Endodermal cell (in vitro differentiated cells): ENCODE measurements at places on chromosomes 6 and 20. TPM values are rescaled to one million over a fixed set of nuclear protein-coding genes. Genes with fewer than 3 reads are reported as not detected.

DNA sequence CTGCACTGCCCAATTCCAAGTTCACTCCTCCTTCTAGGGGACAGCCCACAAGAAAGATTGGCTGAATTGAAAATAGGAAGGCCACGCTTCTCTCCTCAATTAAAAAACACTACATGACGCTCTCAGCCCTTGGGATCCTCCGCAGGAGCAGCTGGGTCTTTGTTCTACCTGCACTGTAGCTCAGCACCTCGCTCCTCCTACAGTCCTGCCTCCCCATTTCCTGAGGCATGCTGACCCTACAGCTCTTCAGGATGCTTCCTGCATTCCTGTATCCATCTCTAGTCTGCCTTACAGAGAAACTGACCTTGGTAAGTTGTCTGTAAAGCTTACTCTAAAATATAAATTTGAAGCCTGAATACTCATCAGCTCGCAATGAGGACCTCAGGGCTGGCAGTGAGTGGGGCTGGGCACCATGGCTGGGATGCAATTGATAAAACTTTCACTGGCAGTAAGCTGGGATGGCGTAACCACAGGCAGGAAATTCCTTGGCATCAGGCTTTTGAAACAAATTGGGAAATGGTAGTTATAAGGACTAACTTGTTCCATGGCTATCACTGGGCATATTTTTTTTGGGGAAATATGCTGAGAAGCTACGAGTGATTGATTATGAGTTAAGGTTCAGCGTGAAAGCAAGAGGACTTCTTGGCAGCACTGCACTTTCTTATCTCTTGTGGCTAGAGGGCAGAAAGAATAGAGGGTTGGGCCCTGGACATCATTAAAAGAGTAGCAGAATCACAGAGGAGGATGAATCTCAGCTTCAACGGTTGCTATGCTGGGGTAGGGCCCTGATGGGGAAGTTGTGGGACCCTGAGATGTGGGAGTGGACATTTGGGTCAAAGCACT lies 11.7 kb upstream of the SIRPB1 start:
- no peaks in the 10 kb centered on the region for H3K4me1 ChIP-seq
- no peaks in the 10 kb centered on the region for H3K27me3 ChIP-seq
- no peak overlapping the region for H3K27ac ChIP-seq

PSORS1C2 gene
- not detected in 3 replicates for total RNA-seq

DNA sequence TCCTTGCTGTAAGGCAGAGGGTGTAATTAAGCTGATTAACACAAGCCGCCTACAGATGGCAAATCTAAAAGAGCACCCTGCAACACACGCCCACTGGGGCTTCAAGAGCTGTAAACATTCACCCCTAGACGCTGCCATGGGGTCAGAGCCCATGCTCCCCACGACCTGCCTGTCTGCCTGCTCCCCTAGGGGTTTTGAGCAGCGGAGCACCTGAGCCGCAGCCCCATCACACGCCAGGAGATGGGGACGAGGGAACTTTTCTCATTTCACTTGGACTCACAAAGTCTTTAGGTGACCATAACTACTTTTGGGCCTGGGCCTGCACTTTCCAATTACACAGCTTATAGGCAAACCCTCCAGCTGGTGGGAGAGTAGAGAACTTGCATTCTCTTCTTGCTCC lies 99.0 kb upstream of the SOX4 start:
- DNase-seq = peak; percentile 56
- H3K4me1 ChIP-seq = no peaks in the 10 kb centered on the region
- H3K36me3 ChIP-seq = no peaks in the 10 kb centered on the region

- no peak overlapping the region for H3K27ac ChIP-seq
- no peak for DNase-seq
- no peaks in the 10 kb centered on the region for H3K4me1 ChIP-seq
- no peaks in the 10 kb centered on the region for H3K27me3 ChIP-seq
- peaks cover 3% of the 10 kb centered on the region for H3K36me3 ChIP-seq
These were observed 25.2 kb upstream of the GOPC start for GRCh38 chr6:117627533-117627932.

MRPS10 gene
- 32.7 and 33.4 TPM in 2 replicates for total RNA-seq

SLC17A1 gene
- not detected in 2 replicates for total RNA-seq

FLRT3 gene
- 90.0 and 112 TPM in 2 replicates for total RNA-seq

FITM2 gene
- total RNA-seq = 2.3 to 2.9 TPM (median 2.3 TPM) in 3 replicates

TAAR2 gene
- total RNA-seq = not detected in 2 replicates

- no peak for DNase-seq
- no peaks in the 10 kb centered on the region for H3K36me3 ChIP-seq
- H3K27me3 ChIP-seq = no peaks in the 10 kb centered on the region
- H3K27ac ChIP-seq = no peak overlapping the region
These were observed 65.3 kb upstream of the RNF146 start for GRCh38 chr6:127201321-127201720.

GRCh38 chr6:106939208-106939607 lies 35.3 kb downstream of the CD24 start:
- H3K27me3 ChIP-seq = no peaks in the 10 kb centered on the region
- no peaks in the 10 kb centered on the region for H3K4me1 ChIP-seq
- no peak overlapping the region for H3K27ac ChIP-seq
- H3K4me3 ChIP-seq = no peak overlapping the region
- H3K36me3 ChIP-seq = no peaks in the 10 kb centered on the region

BEND6 gene
- 0.57 and 0.86 TPM in 2 replicates for total RNA-seq

EHMT2 gene
- 113 to 118 TPM (median 116 TPM) in 3 replicates for total RNA-seq

DNA sequence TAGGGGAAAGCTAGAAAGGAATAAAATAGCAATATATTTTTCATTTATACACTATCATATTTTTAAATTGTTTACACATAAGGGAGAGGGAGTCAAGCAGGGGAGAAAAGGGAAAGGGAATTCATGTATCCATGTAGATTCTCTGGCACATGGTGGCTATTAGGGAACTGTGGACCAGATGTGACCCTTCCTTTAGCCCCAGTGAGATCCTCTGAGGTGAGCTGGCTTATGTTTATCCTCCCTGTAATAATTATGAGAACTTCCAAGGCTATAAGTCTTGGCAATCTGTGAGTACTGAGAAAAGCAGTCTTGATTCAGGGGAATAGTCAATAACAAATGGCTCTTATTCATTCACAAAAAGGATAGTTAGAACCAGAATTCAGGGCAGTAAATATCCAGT lies 42.6 kb downstream of the TSBP1 start:
- DNase-seq = no peak
- no peaks in the 10 kb centered on the region for H3K27me3 ChIP-seq
- no peak overlapping the region for H3K27ac ChIP-seq
- no peaks in the 10 kb centered on the region for H3K4me1 ChIP-seq
- H3K36me3 ChIP-seq = no peaks in the 10 kb centered on the region
- no peak overlapping the region for H3K4me3 ChIP-seq

DNA sequence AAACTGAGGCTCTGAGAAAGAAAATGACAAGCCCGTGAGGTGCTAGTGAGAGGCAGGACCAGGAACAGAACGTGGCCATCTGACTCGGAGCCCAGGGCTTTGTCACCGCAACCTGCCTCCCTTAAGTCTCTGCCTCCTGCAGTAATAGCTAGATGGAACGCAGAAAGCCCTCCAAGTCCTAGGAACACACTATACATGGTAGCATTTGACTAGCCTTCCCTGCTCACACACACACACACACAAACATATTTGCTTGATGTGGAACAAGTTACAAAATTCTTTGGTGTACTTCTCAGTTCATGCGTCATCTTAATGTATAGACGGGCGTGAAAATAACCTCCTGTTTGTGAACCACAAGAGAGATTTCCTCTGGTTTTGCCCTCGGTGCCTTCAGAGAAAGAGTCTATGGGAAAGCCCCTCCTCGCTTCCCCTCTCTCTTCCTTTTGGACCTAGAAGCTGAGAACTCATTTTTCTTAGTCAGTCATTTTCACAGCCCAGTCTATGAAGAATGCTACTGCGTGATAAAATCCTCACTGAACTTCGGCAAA lies 38.8 kb downstream of the C6orf52 start:
- no peaks in the 10 kb centered on the region for H3K36me3 ChIP-seq
- no peaks in the 10 kb centered on the region for H3K4me1 ChIP-seq
- no peak overlapping the region for H3K4me3 ChIP-seq
- H3K27me3 ChIP-seq = no peaks in the 10 kb centered on the region
- no peak for DNase-seq

ZFP57 gene
- total RNA-seq = 0.24 TPM in 1 of 3 replicates, not detected in the others

GRCh38 chr6:68635412-68635705 lies 277 bp downstream of the ADGRB3 start:
- no peaks in the 10 kb centered on the region for H3K36me3 ChIP-seq
- peaks cover 77% of the 10 kb centered on the region for H3K27me3 ChIP-seq
- H3K27ac ChIP-seq = peak overlapping the region; percentile 35
- peak overlapping the region; percentile 86 for H3K4me3 ChIP-seq
- DNase-seq = no peak

- H3K4me1 ChIP-seq = peaks cover 7% of the 10 kb centered on the region
- no peaks in the 10 kb centered on the region for H3K27me3 ChIP-seq
- peaks cover 14% of the 10 kb centered on the region for H3K36me3 ChIP-seq
- DNase-seq = peak; percentile 89
- H3K27ac ChIP-seq = peak overlapping the region; percentile 83
These were observed 734 bp downstream of the TPBG start for GRCh38 chr6:82364087-82365015.

- no peaks in the 10 kb centered on the region for H3K27me3 ChIP-seq
- no peak overlapping the region for H3K4me3 ChIP-seq
- no peaks in the 10 kb centered on the region for H3K36me3 ChIP-seq
- no peak overlapping the region for H3K27ac ChIP-seq
These were observed 125.0 kb upstream of the ID4 start for GRCh38 chr6:19712012-19712688.
